ENCODE measurements at places on chromosomes 3 and 15. TPM values are rescaled to one million over a fixed set of nuclear protein-coding genes. Genes with fewer than 3 reads are reported as not detected.

GRCh38 chr15:45417303-45417950, 39.1 kb upstream of the GATM start:
- DNase-seq = no peak

GRCh38 chr15:71716990-71717389, 93.4 kb upstream of the NR2E3 start:
- peak; percentile 71 for DNase-seq

- DNase-seq = no peak
These were observed 50.9 kb downstream of the TLE3 start for GRCh38 chr15:70046679-70047369.

The STRIT1 gene
- total RNA-seq = not detected

GRCh38 chr3:114351123-114351821, 57.4 kb downstream of the TIGIT start:
- no peak for DNase-seq

DNA sequence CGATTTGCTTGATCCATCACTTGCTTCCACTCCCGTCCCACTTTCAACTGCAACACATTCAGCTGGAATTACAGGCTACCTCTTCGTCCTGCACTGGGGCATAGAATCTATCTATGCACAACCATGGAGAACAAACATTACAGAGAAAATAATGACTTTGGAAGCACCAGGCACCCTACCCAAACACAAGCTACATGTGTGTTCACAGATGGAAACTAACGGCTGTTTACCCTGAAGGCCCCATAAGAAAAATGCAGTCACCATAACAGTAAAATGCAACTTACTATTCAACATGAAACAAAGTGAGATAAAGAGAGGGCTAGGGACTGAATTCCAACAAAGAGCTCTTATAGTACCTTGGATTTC, 496.8 kb downstream of the FOXP1 start:
- no peak for DNase-seq

DNA sequence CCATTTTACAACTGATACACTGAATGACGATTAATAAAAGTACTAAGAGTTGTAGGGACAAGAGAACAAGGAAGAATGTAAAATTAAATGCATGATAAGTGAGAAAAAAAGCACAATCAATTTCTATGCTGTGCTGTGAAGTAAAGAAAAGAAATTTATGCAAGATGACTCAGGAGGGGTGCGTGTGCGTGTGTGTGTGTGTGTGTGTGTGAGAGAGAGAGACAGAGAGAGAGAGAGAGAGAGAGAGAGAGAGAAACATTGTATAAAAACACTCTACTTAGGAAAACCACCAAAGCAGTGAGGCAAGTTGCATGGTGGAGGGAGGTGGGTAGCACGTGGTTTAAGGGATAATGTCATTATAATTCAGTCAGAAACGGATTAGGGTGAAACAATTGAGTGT, 580.8 kb upstream of the ALCAM start:
- DNase-seq = peak; percentile 2

GRCh38 chr3:62939707-62940106, 64.5 kb upstream of the CADPS start:
- no peak for DNase-seq

GRCh38 chr15:55829826-55830225, 86.9 kb upstream of the PRTG start:
- no peak for DNase-seq

DNA sequence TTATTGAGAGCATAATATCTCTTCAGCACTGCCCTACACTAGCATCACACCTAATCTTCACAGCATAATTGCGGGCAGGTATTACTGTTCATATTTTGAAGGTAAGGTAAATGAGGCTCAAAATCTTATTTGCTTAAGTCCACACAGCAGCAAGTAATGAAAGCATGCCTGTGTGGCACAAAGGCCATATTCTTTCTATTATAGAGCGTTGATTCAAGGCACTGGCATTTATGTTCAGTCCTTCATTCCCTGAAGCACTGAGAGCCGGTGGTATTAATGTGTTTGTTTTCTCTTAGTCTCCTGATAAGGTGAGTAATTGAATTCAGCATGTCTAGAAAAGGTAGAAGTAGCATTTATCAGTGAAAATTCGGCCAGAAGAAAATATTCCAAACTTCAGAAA, 231.2 kb downstream of the BBX start:
- peak; percentile 5 for DNase-seq

- peak; percentile 85 for DNase-seq
These were observed 476.0 kb upstream of the TBL1XR1 start for GRCh38 chr3:177673112-177673914.

- peak; percentile 63 for DNase-seq
These were observed 126.4 kb downstream of the P2RY1 start for GRCh38 chr3:152961323-152961722.

The GRM7 gene
- not detected for total RNA-seq

DNA sequence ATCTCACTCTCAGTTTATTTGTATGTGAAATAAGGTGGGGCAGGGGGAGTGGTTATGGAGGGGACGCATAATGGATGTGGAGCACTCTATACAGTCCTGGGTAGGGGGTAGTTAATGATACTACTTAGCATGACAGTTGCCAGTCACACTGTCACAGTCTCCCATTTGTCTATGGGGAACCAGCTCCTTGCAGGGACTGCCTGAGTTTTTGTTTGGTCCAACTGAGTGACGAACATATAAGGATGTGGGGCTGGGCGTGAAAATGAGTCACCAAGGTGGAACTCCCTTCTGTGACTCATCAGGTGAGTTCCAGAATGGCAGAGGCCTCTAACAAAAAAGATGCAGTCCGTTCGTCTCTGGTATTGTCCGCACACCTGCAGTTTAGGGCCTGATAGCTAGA, 235.3 kb upstream of the ST8SIA2 start:
- peak; percentile 65 for DNase-seq

Measured in renal cortical epithelial cell (primary cell).